ENCODE measurements at places on chromosomes 4 and X. TPM values are rescaled to one million over a fixed set of nuclear protein-coding genes. Genes with fewer than 3 reads are reported as not detected.

CT47B1 gene
- not detected for total RNA-seq

GPR82 gene
- total RNA-seq = 3.4 TPM

DNA sequence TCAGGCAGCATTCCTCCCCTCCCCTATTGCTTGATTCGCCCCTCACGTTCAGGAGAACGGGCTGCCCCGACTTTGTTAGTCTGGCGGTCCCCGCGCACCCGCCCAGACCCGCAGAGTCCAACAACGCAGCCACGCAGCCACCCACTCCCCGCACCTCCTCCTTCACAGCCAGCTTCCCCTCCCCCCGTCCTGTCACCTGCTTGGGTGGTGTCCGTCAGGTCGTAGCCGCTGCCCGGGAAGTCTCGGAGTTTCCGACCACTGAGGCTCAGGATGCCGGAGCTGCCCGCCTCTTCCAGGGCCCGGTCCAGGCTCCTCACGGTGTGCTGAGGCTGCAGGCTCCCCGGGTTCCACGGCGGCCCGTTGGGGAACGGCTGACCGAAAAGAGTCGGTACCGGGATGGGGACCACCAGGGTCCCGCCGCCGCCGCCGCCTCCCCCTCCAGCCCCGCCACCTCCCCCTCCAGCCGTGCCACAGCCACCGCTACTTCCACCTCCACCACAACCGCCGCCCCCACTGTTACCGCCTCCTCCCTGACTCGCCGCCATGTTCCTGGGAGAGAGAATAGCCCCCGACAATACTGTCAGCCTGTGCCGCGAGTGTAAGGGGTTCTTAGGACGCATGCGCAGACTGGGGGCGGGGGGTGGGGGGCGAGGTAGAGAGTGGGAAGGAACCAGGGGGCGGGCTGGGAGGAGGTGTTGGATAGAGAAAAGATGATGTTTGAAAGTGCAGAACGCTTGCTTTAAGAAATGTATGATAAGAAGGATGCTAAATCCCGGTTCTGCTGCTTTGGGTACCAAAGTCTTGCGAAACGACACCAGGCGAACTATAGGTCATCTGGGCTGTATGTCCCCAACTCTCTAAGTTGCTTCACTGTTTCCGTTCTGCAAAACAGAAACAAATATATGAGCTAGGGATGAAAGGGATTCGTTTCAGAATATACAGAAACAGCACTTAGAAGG is at the start of gene LRCH2:
Gene LRCH2 (minus strand): TSS at position 600 of the 959 bp plus-strand sequence. CDS start 55 bp downstream, at position 545.
- peak; percentile 68 for DNase-seq

DNA sequence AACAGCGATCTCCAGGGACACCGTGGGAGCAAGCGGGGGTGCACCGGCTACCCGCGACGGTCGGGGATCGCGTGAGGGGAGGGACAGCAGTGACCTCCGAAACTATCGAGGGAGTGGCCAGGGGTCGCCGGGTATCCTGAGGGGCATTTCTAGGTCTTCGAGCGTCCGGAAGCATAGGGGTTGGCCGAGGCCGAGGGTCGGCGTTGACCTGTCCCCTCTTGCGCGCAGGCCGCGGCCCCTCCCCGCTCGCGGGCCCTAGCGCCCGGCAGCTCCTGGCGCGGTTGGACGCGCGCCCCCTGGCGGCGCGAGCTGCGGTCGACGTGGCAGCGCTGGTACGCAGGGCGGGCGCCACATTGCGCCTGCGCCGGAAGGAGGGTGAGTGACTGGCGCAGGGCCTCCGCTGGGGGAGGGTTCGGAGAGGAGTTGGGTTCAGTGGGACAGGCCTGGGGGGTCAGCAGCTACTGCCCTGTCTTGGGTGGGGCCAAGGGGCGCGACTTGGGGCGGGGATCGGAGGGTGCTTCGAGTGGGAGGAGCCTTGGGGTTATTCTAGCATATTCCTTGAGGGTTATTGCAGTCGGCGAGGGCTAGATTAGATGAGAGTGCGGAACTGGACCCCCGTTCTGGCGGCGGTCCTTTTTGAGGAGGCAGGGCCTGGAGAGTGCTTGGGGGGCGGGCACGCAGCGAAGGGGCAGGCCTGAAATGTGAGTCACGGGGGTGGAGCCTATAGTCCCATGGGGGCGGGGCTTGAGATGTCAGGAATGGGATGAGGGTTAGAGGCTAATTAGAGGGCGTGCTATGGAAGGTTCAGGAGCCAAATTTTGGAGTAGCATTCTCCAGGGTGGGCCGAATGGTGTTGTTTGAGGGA is 1.2 kb downstream of the MAGIX start:
- peak; percentile 93 for DNase-seq

DNA sequence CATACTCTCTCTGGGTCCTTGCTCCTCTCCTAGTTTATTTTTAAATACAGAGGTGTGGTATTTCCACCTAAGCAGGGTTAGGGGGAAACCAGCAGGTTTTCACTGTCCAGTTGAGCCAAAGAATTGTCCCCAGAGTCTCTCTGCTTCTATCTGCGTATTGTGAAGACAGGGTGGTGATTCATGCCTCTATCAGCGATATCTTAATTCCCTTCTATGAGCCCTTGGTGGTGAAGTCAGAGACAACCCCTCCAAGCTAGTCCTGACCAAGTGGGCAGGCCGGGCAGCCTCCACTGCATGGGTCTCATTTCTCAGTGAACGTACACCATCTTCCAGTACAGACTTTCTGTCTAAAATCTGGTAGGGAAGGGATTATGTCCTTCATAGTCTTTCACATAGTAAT is 100.5 kb upstream of the GPR34 start:
- DNase-seq = no peak

DNA sequence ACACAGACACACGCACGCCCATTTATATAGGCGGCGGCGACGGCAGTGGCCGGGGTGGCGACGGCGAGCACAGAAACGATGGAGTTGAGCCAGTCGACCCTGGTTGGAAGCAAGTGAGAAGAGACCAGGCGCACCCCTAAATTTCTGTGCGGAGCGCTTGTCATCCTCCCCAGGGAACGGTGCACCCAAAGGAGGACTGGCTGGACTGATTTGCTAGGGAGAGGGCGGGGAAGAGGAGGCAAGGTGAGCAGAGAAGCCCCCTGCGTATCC is 302 bp downstream of the NHS start:
- DNase-seq = no peak

DNA sequence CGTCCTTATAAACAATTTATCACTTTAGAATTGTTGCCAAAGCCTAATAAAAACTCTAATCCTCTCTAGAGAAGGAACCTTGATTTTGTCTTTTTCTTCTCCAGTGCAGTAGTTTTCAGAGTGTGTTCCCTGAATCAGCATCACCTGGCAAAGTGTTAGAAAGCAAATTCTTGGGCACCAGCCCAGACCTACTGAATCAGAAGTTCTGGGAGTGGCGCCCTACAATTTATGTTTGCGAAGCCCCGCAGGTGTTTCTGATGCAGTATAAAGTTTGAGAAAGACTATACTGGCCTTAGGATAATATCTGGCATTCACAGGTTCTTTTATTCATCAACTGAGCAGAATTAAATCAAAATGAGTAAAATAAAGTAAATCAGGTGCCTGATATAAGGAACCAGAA is 645.8 kb upstream of the ATOH1 start:
- no peak for DNase-seq

DNA sequence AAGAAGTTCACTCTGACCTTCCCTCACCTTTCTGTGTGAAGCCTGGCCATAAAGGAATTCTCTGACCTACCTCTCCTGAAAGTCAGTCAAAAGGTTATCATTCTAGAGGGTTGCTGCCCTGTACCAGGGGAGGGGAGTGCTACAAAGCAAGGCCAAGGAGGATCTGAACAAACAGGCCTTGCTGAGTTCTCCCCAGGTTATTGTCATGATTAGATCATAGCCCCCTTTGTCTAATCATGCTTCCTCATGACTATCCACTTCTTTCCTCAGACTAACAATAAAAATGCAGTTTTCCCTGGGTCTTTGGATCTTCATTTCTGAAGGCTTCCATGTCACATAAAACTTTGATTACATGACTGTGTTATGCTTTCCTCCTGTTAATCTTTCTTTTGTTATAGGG is 472.0 kb downstream of the IQCM start:
- DNase-seq = no peak

DNA sequence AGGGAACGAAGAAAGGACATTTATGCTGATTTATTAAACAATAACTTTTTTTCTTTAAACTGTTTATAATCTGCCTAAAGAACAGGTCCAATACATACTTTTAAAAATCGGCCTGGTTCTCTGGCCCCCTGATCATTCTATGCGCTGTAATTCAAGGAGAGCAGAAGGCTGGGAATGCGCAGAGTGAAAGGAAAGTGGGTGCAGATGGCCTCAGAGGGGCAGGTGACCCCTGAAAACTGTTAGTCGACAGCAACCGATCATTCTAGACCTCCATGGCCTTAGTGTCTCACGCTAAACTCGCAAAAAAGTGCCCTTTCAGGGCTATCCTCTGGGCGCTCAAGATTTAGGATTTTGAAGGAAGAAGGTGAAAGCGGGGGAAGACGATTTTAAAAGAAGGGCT is 2.2 kb downstream of the PDE5A start:
- no peak for DNase-seq
